ENCODE measurements at places on chromosomes 1 and 21.

- no peak for DNase-seq
Measured at GRCh38 chr1:66240491-66241484, 293.2 kb upstream of the SGIP1 start.

DNA sequence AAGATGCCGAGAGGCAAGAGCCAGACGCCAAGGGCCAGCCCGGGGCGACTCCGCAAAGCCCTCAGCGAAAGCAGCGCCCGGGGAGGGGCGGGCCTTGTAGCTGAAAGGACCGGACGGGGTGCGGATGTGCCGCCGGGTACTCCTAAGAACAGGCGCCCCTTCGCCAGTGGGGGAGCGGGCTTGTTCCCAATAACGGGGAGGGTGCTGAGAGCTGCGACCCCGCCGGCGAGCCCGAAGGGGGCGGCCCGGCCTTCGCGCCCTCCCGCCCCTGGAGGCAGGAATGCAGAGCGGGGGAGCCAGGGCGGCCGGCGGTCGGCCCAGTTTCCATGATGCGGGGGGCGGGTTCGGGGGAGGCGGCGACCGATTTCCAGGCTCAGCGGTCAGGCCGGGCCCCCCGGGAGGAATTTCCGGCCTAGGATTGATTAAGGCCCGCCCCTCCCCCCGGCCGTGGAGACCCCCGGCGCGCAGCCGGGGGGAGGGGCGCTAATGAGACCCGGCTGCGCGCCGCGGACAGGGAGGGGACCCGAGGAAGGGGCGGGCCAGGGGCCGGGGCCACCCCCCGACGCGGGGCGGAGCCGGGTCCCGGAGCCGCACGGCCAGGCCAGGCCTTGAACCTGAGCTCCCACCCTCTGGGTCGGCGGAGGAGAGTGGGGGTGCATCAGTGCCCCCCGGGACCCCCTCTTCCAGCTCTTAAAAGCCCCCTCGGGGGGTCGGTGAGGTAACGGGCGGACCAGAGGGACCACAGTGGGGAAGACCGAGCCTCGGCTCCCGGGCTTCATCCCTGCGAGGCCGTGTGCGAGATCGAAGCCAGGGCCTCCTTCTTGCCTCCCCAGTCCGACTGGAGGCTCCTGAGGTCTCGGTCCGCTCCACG lies 898 bp upstream of the TMEM200B start:
- DNase-seq: peak; percentile 50

- DNase-seq: no peak
Measured at GRCh38 chr1:177392336-177392735, 221.6 kb downstream of the BRINP2 start.

DNA sequence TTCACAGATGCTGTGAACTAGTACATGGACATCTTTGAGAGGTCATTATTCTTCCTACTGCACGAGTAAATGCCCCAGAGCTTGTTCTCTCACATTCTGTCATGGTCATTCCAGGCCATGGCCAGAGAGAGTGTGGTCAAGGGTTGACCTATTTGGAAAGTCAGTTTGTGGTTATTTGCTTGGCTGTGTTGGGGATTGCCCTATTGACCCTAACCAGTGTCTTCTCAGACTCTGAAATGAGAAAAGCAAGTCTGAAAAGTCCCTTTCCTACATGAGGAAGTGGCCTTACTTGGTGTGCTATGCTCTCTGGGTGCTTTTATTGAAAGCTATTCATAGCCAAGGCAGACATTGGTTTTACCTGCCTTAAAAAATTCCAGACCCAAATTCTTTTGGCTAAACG lies 26.6 kb downstream of the CLIC6 start:
- DNase-seq: no peak

DNA sequence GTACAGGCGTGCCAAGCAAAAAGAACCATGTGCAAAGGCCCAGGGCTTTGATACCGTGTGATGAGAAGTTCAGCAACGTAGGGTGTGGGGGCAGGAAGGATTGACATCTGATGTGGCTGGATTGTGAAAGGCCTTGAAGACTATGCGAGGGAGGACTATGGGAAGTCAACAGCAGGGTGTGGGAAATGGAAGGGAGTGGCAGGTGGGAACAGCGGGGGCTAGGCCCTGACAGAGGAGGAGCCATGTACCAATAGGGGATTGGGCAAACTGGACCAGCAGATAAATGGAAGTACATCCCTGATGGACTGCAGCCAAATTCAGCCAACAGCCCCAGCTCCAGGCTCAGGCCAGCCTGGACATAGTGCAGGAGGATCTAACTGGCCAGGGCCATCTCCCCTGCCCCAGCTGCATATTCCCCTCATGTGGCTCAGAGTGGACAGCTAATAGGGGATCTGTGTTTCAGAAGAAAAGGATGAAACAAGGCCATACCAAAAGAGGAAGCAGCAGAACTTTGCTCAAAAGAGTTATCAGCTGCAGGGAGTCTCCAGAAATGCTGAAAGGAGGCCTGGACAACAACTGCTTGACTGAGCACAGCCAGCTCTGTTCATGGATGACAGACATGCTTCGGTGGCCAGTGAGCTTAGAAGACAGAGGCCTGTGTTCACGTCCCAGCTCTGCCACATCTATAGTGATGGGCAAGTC lies 140.2 kb upstream of the SGIP1 start:
- DNase-seq: no peak

GRCh38 chr1:8516793-8517556 lies 199.1 kb downstream of the SLC45A1 start:
- peak; percentile 57 for DNase-seq

GRCh38 chr1:224432672-224433040 lies 1.9 kb downstream of the WDR26 start:
- DNase-seq: no peak

- DNase-seq: no peak
Measured at GRCh38 chr1:52917156-52917555, 4.4 kb downstream of the ECHDC2 start.

GRCh38 chr1:229068270-229068987 lies 202.5 kb upstream of the RAB4A start:
- no peak for DNase-seq

DNA sequence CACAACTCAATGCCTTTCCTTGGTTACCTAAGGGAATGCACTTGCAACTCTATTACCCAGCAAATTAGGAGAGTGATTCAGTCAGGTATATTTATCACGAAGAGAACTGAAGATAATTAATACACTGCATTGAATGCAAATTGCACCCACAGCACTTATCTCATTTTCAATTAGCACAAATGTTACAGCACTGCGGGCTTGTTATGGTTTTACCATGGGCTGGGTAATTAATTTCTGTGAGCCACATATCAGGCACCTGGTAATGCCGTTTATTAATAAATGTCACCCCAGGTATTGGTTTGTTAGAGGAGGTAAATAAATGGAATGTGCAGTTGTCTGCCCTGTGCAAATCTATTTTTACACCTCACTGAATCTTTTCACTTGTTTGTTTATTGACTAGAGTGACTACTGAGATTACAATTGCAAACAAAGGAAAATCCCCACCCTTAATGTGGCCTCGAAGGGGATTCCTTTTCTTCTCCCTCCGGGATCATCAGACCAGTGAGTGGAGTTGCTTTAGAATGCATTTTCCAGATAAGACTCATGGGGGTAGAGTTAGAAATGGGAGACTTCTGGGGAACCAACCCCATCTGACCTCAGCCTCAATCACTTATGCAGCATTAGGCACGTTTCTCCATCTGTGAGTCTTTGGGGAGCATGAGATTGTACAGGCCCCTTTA lies 269.3 kb downstream of the RPS6KC1 start:
- DNase-seq: no peak

DNA sequence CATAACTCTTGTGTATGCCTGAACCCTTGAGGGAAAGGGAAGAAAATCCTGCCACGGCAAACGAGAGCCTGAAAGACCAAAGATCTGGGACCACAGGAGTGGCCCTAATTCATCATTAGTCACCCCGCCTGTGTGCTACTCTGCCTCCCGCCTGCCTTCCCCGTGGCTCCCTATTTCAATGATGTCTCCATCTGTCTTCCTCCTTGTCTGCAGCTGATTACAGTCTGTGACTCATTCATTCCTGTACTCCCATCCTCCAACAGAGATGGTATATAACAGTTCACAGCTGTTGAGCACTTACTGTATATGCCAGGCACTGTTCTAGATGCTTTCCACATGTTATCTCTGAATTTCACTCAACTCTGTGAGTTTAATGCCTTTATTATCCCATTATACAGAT lies 96.6 kb downstream of the SEC16B start:
- peak; percentile 89 for DNase-seq

GRCh38 chr1:202129453-202130296 lies 7.0 kb downstream of the GPR37L1 start:
- DNase-seq: no peak

DNA sequence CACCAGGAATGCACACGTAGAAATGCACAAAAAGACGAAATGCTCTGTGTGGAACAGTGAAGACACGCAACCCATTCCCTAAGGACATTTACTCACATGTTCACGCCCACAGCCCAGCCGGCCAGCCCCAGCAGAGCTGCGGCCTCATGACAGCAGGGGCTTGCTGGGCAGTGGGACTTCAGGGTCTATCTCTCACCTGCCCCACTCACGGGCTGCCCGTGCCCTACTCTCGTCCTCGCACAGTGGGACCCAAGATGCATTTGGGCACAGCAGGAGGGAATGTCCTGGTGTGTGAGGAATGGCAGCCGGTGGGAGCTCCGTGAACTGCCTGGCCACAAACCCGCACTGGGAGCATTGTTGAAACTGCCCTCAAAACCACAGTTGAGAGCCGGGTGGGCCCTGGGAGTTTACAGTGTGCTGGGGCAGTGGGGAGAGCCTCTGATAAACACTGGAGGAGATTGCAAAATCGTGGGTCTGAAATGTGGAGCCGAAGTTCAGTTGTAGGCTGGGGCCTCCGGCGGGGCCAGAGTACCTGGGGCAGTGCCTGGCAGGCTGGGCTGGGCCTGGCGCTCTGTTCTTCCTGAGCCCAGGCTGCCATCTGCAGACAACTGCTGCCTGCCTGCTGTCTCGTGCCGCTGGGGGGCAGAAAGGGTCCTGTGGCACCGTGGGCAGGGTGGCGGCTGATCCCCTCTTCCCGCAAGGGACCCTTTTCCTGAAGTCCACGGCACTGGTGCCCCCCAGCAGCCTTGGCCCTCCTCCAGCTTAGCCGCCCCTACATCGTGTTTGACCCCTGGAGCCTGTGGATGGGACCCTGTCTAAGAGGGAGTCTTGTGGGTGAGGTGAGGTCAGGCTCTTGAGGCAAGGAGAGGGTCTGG lies 20.7 kb upstream of the POFUT2 start:
- DNase-seq: no peak

DNA sequence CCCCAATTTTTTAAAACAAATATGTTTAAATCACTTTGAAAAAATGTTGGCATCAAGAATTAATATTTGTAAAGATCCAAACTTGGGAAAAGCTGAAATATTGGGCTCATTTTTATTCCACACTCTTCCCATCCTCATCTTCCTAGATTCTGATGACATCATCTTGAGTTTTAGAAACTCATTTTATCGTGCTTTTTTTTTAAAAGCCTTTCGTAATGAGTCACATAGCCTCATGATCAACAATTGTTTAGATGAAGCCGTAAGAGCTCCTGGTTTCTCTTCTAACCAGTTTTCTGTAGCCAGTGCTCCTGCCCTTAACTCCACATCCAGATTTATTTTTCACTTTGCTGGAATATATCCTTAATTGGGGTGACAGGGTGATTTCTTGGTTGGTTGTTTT lies 78.6 kb downstream of the POFUT2 start:
- peak; percentile 33 for DNase-seq

DNA sequence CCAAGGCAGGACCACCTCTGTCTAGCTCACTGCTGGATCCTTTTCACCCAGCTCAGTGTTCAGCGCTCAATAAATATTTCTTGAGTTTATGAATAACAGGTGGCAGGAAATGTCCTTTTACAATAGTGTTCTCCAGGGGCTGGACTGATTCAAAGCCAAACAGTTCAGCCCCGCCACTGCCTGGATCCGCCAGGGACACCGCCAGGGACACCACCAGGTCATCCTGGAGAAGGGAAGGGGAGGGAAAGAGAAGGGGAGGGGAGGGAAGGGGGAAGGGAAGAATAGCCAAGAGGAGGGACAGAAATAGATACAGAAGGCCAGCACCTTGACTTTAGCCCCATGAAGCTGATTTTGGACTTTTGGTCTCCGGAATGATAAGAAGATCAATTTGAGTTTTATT lies 255.6 kb downstream of the GRIK3 start:
- no peak for DNase-seq

- peak; percentile 67 for DNase-seq
Measured at GRCh38 chr1:7379441-7379971, 391.6 kb upstream of the VAMP3 start.

GRCh38 chr1:174191349-174191862 lies 32.1 kb downstream of the RABGAP1L start:
- DNase-seq: peak; percentile 96

- no peak for DNase-seq
Measured at GRCh38 chr1:114062477-114063099, 83.3 kb downstream of the OLFML3 start.

GRCh38 chr1:61184040-61184713 lies 101.8 kb downstream of the NFIA start:
- DNase-seq: peak; percentile 36

Data from HFFc6 (cell line).